ENCODE measurements at places on chromosomes 3 and 15. TPM values are rescaled to one million over a fixed set of nuclear protein-coding genes. Genes with fewer than 3 reads are reported as not detected.

THSD4 gene
- 21.4 TPM for total RNA-seq

TMOD2 gene
- total RNA-seq = 2.1 TPM

HESX1 gene
- not detected for total RNA-seq

POU1F1 gene
- total RNA-seq = not detected

ATP2C1 gene
- total RNA-seq = 28.7 TPM

PLA2G4D gene
- total RNA-seq = not detected

TRANK1 gene
- 1.8 TPM for total RNA-seq

FOXL2 gene
- total RNA-seq = 5.7 TPM

PRR20G gene
- 0.14 TPM for total RNA-seq

TERC gene
- total RNA-seq = not detected

ZNF654 gene
- total RNA-seq = 2.6 TPM

FANCD2OS gene
- not detected for total RNA-seq

AADACL2 gene
- total RNA-seq = not detected

GRM7 gene
- total RNA-seq = not detected

CHD2 gene
- total RNA-seq = 31.6 TPM

HRH1 gene
- 10.2 TPM for total RNA-seq

SELENOS gene
- total RNA-seq = 148 TPM

HAUS2 gene
- 16.8 TPM for total RNA-seq

CHST14 gene
- total RNA-seq = 16.9 TPM

HDGFL3 gene
- total RNA-seq = 52.1 TPM

ACVR2B gene
- 3.0 TPM for total RNA-seq

LPCAT4 gene
- total RNA-seq = 49.5 TPM

GABRB3 gene
- 72.6 TPM for total RNA-seq

ANKUB1 gene
- total RNA-seq = not detected

GOLGA6B gene
- total RNA-seq = not detected

TEX55 gene
- not detected for total RNA-seq

ZDHHC19 gene
- 0.15 TPM for total RNA-seq

TMEM158 gene
- total RNA-seq = 25.6 TPM

CCR4 gene
- total RNA-seq = not detected

TMEM207 gene
- not detected for total RNA-seq

SHC4 gene
- total RNA-seq = 1.3 TPM

CFAP92 gene
- not detected for total RNA-seq

TYRO3 gene
- 12.6 TPM for total RNA-seq

CCR3 gene
- not detected for total RNA-seq

GANC gene
- total RNA-seq = 6.5 TPM

CRYGS gene
- 0.44 TPM for total RNA-seq

CDHR4 gene
- 0.29 TPM for total RNA-seq

SUSD5 gene
- total RNA-seq = 3.7 TPM

Measured in A549 treated with RU486 at 1 μM for 4 hours (cell line).